Activated T-helper 9 cell treated with anti-CD3 and anti-CD28 coated beads, Interleukin-2, amount 50 U/mL, for 16 hours (primary cell): ENCODE measurements at places on chromosomes 7 and 10.

DNA sequence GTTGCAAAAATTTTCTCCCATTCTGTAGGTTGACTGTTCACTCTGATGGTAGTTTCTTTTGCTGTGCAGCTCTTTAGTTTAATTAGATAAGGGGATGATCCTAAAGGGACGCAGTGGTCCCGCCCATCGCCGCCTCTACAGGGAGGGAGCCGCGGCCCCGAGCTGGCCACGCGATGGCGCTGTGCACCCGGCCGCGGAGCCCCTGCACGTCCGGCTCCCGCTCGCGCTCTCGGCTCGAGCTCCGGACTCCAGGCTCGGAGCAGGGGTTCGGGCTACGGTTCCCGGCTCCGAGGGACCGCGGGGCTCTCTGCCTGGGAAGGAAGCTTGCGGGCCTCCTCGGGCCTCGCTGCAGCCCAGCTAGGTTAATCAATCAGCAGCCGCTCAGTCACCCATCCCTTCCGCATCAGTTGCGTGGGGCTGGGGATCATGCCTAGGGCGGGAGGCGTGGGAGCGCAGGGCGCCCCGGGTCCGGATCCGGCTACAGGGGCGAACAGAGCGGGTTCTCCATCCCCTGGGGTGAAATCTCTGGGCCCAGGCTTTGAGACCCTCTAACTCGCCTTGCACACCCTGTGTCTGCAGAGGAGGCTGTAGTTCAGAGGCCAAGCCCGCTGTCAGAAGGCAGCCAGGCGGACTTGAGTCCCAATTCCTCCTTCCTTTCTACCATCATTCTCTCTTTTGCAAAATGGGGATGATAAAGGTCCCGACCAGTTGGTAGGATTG is 97.9 kb downstream of the WDR11 start:
- peak; percentile 29 for DNase-seq

DNA sequence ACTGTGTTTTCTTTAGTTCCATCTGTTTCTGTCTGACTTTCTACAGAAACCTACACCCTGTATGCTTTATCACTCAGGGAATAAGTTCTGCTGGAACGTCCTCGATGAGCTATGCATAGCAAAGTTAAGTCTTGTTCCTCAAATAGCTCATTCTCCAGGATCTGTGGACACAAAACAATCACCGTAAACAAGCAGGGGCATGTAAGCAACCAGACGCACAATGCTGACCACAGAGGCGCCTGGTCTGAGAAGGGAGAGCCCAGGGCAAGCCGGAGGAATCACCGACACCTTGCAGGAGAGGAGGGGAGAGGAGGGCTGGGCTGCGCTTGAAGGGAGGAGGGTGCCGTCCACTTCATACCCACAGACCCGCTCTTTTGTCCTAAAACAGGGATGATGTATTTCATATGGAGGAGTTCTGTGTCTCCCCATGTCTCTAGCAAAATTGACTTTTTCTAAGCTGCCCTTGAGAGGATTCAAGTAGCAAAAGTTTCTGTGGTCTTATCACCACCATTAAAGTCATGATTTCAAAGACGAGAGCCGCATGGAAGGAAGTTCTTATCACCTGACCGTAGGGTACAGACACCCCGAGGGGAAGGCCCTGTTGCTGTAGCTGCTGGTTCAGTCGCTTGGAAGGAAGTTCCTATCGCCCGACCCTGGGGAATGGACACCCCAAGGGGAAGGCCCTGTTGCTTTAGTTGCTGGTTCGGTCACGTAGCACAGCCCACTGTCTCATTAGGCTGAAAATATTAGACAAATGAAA is 14.3 kb downstream of the CALML3 start:
- DNase-seq: no peak

DNA sequence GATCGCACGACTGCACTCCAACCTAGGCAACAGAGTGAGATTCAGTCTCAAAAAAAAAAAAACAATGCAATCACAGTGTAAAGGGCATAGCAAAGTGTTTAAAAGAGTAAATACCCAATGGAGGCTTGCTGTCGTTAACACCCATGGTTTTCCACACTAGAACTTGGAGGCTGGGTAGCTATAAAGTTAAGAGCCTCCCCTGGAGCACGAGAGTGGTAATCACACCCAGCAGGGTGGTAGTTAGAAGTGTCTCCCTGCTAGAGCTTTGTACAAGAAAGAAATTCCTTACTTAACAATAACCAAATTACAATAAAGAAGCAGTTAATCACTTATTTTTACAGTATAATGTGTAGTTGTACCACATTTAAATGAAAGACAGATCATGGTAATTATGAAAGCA is 1078.9 kb downstream of the NRG3 start:
- no peak for DNase-seq

DNA sequence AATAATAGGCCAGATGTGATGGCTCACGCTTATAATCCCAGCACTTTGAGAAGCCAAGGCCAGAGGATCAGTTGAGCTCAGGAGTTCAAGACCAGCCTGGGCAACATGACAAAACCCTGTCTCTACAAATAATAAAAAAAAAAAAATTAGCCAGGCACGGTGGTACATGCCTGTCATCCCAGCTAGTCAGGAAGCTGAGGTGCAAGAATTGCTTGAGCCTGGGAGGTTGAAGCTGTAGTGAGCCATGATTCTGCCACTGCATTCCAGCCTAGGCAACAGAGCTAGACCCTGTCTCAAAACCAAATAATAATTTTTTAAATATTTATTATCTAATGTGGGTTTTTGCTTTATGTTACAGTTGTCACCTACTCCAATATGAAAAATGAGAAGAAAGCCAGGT is 178.9 kb downstream of the ADK start:
- no peak for DNase-seq

DNA sequence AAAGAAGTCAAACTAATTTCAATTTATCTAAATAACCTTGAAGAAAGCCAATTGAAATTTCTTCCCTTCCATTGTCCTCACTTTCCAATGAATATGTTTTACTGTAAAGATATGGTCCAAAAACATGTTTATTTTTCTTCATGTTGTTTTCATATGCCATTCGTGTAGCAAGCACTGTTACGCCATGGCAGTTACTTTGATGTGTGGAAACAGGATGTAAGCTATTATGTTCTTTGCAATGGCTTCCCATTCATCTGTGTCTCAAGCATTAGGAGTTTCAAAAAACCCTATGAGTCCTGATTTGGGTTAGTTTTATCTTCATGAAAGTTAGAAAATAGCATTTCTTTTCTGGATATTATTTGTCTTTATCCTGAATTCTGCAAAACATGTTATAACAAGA is 31.0 kb downstream of the GPR141 start:
- no peak for DNase-seq

- no peak for DNase-seq
These were observed 1.6 kb downstream of the DENND11 start for GRCh38 chr7:141700296-141700847.

DNA sequence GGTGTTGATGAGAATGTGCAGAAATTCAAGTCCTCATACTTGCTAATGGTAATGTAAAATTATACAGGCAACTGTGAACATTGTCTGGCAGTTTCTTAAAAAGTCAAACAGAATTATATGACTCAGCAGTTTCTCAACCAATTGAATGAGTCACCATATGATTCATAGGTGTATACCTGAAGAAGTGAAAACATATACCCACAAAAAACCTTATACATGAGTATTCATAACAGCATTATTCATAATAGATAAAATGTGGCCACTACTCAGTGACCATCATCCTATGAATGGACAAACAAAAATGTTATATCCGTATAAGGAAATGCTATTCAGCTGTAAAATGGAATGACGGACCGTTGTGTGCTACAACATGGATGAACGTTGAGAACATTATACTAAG is 253.5 kb downstream of the MALRD1 start:
- DNase-seq: no peak

DNA sequence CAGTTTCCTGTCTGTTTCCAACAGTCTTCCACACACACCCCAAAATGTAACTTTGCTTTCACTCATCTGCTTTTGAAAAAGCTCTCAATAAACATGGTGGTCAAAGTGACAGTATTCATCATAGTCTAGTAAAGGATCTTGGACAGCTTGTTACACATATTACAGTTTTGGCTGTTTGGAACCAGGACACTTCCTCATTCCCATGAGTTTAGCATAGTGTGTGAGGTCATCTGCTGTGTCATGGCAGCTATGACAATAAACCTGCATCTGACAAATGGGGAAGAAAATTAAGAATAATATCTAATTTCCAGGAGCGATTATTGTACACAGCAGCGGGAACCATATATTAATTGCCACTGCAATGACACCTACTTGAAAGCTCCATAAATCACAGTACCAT is 184.3 kb upstream of the SLC26A5 start:
- DNase-seq: no peak

DNA sequence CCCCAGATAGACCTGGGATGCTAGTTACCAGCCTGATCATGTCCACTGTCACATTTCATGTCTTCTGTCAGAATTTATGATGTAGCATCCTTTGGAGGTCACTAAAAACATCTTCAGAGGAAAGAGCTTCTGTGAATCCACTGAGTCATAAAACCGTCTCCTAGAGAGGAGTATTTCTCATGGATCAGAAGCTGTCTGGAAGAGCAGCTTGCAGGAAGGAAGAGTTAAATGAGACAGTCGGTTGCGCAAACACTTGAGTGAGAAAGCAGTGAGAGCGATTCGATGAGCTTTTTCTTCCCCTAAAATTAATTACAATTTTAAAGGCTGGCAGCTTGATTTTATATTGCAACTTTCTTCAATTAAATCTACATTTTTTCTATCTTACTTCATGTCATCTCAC is 47.2 kb upstream of the WDR11 start:
- DNase-seq: no peak

DNA sequence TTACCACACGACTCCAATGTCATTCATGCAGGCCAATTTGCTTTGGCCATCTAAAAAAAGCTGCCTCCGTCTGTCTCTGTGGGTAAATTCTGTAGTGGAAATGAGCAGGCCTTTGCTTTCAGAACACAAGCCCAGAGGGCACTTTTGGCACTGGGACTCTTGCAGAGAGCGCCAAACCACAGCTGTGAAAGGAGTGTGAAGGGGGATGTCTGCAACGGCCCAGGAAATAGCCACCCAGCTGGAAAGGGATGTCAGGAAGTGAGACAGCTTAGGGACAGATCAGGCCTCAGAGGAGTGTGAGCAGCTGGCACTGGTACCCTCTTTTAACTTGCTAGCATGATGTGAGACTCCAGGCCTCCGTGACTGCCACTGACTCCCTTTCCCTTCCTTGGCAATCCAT is 152.4 kb downstream of the DKK1 start:
- no peak for DNase-seq

DNA sequence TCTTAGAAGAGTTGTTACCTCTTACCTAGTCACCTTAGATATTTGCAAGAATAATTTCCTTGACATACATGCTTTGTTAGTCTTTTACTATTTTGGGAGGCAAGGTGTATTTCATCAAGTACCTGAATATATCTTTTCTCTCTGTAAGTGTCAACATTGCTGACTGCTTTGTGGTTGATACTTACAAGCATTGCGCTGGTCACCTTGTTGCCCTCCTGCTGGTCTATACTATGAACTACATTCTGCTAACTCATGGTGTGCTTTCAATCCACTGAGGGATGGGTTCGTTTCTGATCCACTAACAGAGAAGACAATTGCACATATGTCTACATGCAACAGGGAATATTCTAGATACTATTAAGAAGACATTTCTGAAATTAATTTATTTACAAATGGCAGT is 837.8 kb upstream of the COBL start:
- DNase-seq: no peak

DNA sequence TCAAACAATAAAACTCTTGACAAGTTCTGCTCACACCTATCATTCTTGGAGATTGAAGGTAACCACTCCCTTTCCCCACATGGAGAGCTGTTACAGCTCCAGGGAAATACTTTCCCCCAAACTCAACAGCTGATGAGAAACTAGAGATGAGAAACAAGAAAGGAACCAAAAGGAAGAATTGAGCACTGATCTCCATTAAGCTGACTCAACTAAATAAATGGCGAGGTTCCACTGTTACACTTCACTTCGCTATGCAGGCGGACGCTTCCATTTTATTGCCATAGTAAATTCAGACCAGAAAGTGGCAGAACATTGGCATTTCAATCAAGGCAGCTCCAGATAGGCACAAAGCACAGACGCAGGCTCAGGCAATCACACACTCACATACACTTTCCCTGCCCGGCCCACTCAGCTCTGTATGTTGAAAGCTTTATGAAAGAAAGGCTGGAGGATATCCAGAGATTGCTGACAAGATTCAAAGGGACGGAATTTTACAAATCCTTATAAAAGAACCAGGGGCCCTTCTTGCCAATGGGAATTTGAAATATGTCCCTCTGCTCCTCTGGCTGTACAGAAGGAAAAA is 11.5 kb upstream of the YAE1 start:
- DNase-seq: no peak
